ENCODE measurements at places on chromosomes 4 and X. TPM values are rescaled to one million over a fixed set of nuclear protein-coding genes. Genes with fewer than 3 reads are reported as not detected.
A peak's percentile ranks its signal among the peaks of the same experiment; 100 is the strongest.

GRCh38 chr4:23163647-23164436, 471.1 kb downstream of the GBA3 start:
- no peaks in the 10 kb centered on the region for H3K27me3 ChIP-seq
- H3K4me1 ChIP-seq, result no peaks in the 10 kb centered on the region
- no peak overlapping the region for H3K27ac ChIP-seq
- H3K4me3 ChIP-seq, result no peak overlapping the region

DNA sequence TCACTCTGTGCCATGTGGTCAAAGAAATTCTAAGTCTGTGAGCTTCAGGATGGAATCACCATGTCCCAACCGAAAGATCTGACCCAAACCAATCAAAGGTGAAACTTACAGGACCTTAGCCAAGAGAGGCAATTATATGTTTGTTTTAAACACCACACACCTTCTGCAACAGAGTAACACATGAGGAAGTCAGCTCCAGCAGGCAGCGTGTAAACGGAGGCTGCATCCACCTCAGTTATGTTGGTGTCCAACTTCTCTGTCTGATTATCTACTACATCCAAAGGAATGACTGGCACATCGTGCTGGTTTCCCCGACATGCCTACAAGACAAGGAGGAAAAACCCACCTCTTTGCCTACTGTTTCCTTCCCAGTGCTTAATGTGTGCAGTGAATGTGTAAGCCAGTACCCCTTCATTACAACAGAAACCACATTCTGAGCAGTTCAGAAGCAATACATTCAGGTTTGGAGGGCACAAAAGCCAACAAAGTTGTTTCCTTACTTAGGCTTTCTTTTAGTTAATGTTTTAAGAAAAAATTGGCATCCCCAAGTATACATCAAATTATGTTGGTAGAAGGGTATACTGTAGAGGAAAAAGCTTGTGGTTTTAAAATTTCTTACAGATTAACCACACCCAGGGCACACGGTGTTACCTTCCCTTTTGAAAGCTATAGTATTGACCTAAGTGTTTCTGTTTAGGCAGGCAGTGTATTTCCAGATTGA, 12.4 kb downstream of the CASP6 start:
- H3K27ac ChIP-seq, result no peak overlapping the region
- no peak for DNase-seq
- H3K4me3 ChIP-seq, result no peak overlapping the region
- H3K36me3 ChIP-seq, result no peaks in the 10 kb centered on the region
- H3K27me3 ChIP-seq, result no peaks in the 10 kb centered on the region

GRCh38 chrX:139186991-139187390, 343.5 kb upstream of the F9 start:
- DNase-seq, result no peak
- no peak overlapping the region for H3K4me3 ChIP-seq
- H3K36me3 ChIP-seq, result no peaks in the 10 kb centered on the region
- no peak overlapping the region for H3K27ac ChIP-seq
- no peaks in the 10 kb centered on the region for H3K27me3 ChIP-seq

GRCh38 chr4:77493120-77493752, 112.4 kb upstream of the CXCL13 start:
- no peaks in the 10 kb centered on the region for H3K27me3 ChIP-seq
- H3K4me3 ChIP-seq, result no peak overlapping the region
- H3K36me3 ChIP-seq, result no peaks in the 10 kb centered on the region
- no peak for DNase-seq

- no peak overlapping the region for H3K4me3 ChIP-seq
- no peaks in the 10 kb centered on the region for H3K27me3 ChIP-seq
- H3K36me3 ChIP-seq, result no peaks in the 10 kb centered on the region
- no peaks in the 10 kb centered on the region for H3K4me1 ChIP-seq
- H3K27ac ChIP-seq, result no peak overlapping the region
These were observed 80.8 kb downstream of the NPFFR2 start for GRCh38 chr4:72112514-72113156.

DNA sequence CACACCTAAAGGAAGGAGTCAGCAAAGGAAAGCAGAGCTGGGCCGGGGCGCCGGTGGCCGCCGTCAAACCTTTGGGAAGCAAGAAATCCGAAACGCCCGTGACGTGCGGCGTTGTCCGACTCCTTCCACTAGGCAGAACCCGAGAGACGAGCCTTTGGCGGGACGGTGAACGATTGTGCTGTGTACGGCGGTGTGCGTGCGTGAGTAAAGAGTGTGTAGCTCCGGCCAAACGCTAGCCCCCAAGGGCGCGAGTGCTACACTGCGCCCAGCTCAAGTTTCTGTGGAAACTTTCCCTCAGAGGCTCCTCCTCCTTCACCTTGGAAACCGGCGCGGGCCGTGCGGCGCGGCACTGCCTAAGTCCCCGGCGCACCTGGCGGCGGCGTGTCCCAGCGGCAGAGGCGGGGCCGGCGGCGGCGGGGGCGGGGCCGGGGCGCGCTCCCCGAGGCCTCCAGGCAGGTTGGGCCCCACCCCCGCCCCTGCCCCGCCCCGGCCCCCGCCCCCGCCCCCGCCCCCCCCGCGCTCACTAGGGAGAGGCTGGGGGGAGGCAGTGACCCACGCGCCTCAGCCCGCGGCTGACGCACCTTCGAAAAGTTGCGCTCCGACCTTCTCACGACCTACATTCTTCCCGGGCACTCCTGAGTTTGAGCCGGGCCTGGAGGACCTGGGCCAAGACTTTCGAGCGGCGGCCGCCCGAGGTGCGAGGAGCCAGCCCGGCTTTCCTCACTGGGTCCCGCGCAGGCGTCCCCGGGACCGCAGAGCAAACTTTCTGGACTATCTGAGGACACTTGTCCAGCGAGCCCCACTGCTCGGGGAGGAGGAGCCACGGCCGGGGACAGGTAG, at the start of gene FHIP1A:
TSS of gene FHIP1A (plus strand) at position 547 of the 840 bp plus-strand sequence. CDS start 157,084 bp downstream, outside the sequence.
- DNase-seq, result peak; percentile 88
- H3K4me3 ChIP-seq, result peak within 1 kb of the TSS; percentile 64
- no peaks in the 10 kb centered on the region for H3K4me1 ChIP-seq
- peak within 1 kb of the TSS; percentile 93 for H3K27ac ChIP-seq
- H3K27me3 ChIP-seq, result no peaks in the 10 kb centered on the region
- H3K36me3 ChIP-seq, result no peaks in the 10 kb centered on the region

DNA sequence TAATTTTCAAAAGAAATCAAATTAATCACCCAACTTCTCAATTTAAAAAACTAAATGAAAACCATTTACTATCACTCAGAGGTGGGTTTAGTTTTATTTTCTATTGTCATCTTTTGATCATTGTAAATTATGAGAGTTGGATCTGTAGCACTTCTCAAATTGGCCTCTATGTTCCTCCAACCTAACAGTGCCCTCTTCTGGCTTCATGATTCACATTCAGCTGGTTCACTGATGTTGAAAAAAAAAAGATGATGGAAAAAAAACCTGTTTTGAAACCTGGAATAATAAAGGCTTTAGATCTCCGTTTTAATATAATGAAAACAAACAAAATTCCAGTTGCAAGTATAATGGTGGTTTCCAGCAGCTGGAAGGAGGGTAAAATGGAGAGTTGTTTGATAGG, 2.4 kb upstream of the NBDY start:
- no peak for DNase-seq
- H3K36me3 ChIP-seq, result no peaks in the 10 kb centered on the region
- no peaks in the 10 kb centered on the region for H3K4me1 ChIP-seq
- no peak overlapping the region for H3K27ac ChIP-seq

GRCh38 chr4:4574792-4575191, 32.9 kb upstream of the STX18 start:
- H3K27ac ChIP-seq, result peak overlapping the region; percentile 70
- no peaks in the 10 kb centered on the region for H3K27me3 ChIP-seq
- no peaks in the 10 kb centered on the region for H3K4me1 ChIP-seq
- peak overlapping the region; percentile 73 for H3K4me3 ChIP-seq
- DNase-seq, result no peak
- H3K36me3 ChIP-seq, result no peaks in the 10 kb centered on the region

GRCh38 chr4:128155231-128155855, 94.2 kb downstream of the LARP1B start:
- no peaks in the 10 kb centered on the region for H3K4me1 ChIP-seq
- no peaks in the 10 kb centered on the region for H3K36me3 ChIP-seq
- no peak overlapping the region for H3K4me3 ChIP-seq
- no peaks in the 10 kb centered on the region for H3K27me3 ChIP-seq
- no peak for DNase-seq
- no peak overlapping the region for H3K27ac ChIP-seq

- no peak overlapping the region for H3K4me3 ChIP-seq
- peaks cover 8% of the 10 kb centered on the region for H3K27me3 ChIP-seq
- no peaks in the 10 kb centered on the region for H3K4me1 ChIP-seq
- no peak for DNase-seq
- no peak overlapping the region for H3K27ac ChIP-seq
These were observed 460.7 kb upstream of the RPS6KA3 start for GRCh38 chrX:20727447-20727846.

- no peaks in the 10 kb centered on the region for H3K36me3 ChIP-seq
- peaks cover 17% of the 10 kb centered on the region for H3K4me1 ChIP-seq
- DNase-seq, result no peak
- peaks cover 31% of the 10 kb centered on the region for H3K27me3 ChIP-seq
These were observed 32.7 kb downstream of the MECP2 start for GRCh38 chrX:154064637-154065435.

- no peaks in the 10 kb centered on the region for H3K36me3 ChIP-seq
- H3K4me3 ChIP-seq, result no peak overlapping the region
- no peak for DNase-seq
- peak overlapping the region; percentile 55 for H3K27ac ChIP-seq
These were observed 9.4 kb downstream of the TMEM187 start for GRCh38 chrX:153981771-153982533.

DNA sequence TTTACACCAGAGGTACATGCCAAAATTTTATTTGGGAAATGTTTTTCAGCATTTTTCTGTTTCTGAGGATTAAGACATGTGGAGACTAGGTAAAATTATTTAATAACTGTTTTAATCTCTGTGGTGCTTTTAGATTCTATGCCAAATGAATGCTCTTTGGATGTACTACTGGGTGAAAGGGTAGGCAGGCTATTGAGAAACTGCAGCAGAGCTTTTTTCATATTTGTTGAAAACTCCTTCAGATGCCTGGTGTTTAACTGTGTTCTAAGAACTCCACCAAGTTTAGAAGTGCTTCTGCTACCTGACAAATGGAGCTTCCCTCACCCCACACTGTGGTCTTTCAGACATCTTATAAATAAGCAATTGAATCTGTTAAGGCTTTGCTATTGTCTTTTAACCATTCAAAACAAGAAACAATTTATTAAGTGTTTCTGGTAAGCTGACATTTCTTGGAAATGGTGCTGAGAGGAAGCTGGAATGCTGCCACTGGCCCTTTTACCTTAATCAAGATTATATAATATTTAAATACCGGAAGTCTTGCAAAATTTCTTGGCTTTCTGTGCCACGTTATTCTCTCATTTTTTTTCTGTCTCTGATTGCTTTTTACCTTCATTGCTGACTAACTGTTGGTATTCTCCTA, 51.2 kb upstream of the CYSLTR1 start:
- H3K27ac ChIP-seq, result no peak overlapping the region
- peaks cover 4% of the 10 kb centered on the region for H3K4me1 ChIP-seq
- no peak overlapping the region for H3K4me3 ChIP-seq
- no peak for DNase-seq
- H3K36me3 ChIP-seq, result no peaks in the 10 kb centered on the region

DNA sequence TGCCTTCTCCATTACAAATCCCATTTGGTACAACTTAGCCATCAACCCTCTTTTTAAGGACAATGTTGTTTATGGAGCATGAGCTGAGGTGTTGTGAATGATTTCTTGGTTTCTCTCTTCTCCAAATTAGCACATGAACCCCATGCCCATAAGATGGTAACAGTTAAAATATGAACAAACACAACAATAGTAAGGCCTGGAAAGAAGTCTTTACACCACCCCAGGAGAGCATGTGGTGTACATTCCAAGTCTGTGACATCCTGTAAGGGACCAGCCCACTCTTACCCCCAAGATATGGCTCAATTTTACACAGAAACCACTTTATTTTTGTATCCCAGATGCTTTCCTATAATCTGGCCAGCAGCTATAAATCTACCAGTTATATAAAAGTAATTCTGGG, 226.1 kb downstream of the COX18 start:
- no peak overlapping the region for H3K4me3 ChIP-seq
- no peaks in the 10 kb centered on the region for H3K4me1 ChIP-seq
- H3K27ac ChIP-seq, result no peak overlapping the region
- H3K36me3 ChIP-seq, result no peaks in the 10 kb centered on the region
- no peak for DNase-seq

DNA sequence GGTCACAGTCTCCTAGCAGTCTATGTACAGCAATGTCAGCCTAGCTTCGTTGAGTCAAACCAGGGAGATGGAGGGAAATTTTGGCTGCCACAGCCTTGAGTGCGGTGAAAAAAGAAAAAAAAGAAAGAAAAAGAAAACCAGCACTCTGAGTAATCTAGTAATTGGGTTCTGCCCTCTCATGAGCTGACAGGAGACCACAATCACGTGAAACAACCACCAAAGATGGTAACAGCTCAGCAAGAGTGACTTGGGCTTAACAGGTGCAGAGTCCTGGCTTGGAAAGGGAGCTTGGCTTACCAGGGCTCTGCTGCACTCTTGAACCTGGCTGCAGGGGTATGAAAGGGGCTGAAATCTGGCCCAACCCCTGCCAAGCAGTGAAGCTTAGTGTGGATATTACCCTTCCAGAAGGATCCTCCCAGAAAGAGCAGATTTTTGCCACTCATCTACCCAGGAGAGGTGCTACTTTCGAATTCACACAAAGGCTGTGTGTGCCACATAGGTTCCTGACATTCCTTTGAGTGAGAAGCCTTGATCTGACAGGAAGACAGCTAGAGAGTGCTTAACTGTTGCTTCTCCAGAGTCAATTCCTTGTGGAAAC, 350.3 kb downstream of the PTTG2 start:
- no peaks in the 10 kb centered on the region for H3K36me3 ChIP-seq
- H3K27ac ChIP-seq, result no peak overlapping the region
- no peaks in the 10 kb centered on the region for H3K4me1 ChIP-seq

GRCh38 chr4:39754309-39754708, 56.4 kb downstream of the UBE2K start:
- DNase-seq, result no peak
- no peaks in the 10 kb centered on the region for H3K4me1 ChIP-seq
- H3K4me3 ChIP-seq, result no peak overlapping the region
- no peak overlapping the region for H3K27ac ChIP-seq

GRCh38 chr4:40576651-40577480, 52.8 kb downstream of the RBM47 start:
- peaks cover 17% of the 10 kb centered on the region for H3K4me1 ChIP-seq
- no peaks in the 10 kb centered on the region for H3K27me3 ChIP-seq
- peak overlapping the region; percentile 74 for H3K27ac ChIP-seq
- DNase-seq, result peak; percentile 75

GRCh38 chr4:81746071-81746470, 274.4 kb upstream of the RASGEF1B start:
- no peak overlapping the region for H3K4me3 ChIP-seq
- no peaks in the 10 kb centered on the region for H3K36me3 ChIP-seq
- no peak overlapping the region for H3K27ac ChIP-seq

DNA sequence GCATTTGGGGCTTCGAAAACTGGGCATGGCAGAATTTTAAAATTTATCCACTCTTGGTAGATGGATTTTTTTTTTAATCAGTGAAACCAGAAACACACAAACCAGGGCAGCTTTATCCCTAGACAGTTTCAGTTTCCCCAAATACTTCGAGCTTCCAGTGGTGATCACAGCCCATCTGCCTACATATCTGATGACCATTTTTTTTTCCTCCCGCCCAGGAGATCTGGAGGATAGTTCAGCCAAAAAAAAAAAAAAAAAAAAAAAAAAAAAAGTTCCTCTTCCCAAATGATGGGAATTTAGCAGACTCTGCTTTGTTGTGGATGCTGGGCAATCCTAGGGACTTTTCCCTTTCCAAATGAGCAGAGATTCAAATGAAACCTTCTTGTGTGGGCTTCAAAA, 1.0 kb upstream of the TBC1D9 start:
- peaks cover 5% of the 10 kb centered on the region for H3K4me1 ChIP-seq
- no peaks in the 10 kb centered on the region for H3K36me3 ChIP-seq
- H3K27ac ChIP-seq, result peak overlapping the region; percentile 100
- peak overlapping the region; percentile 89 for H3K4me3 ChIP-seq
- no peaks in the 10 kb centered on the region for H3K27me3 ChIP-seq
- DNase-seq, result no peak

The VGLL1 gene
- total RNA-seq, result 3.9 TPM

The OPHN1 gene
- 14.6 TPM for total RNA-seq

The TMEM144 gene
- 50.1 TPM for total RNA-seq

The CCDC120 gene
- total RNA-seq, result 6.3 TPM

The AFF2 gene
- total RNA-seq, result 4.6 TPM

The LANCL3 gene
- 0.59 TPM for total RNA-seq

Measured in breast epithelium (tissue), 4 donors.